ENCODE measurements at places on chromosomes 5 and 9. TPM values are rescaled to one million over a fixed set of nuclear protein-coding genes. Genes with fewer than 3 reads are reported as not detected.

DNA sequence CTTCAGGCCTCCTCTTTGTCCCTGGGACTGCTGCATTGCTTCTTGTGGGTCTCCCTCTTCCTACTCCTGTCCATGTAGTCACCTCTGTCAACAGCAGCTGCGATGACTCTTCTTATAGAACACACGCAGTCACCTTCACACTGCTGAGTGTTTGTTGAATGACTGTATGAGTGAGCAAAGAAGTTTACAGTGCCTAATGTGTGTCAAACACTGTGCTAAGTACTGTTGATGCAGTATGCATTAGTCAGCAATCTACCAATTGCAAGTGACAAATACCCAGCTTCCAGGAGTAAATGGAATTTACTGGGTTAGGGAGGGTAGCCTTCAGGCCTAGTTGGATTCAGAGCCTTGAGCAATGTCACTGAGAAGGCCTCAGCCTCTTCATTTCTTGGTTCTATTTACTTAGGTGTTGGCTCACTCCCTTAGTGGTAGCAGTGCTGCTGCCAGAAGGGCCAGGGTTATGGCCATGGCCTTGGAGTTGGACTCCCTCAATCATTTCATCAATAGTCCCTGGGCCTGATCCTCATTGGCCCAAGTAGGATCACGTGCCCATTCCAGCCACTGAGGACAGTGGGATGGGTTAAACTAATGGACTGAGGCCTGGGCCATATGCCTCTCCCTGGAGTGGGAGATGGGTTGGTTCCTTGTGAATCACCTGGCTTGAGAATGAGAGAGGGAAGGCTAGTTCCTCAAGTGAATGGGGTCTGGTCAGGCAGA is 93.5 kb downstream of the RGS3 start:
- no peak for DNase-seq

- no peak for DNase-seq
These were observed 38.7 kb downstream of the SLC28A3 start for GRCh38 chr9:84301851-84302250.

The GFI1B gene
- 0.26 TPM for total RNA-seq

DNA sequence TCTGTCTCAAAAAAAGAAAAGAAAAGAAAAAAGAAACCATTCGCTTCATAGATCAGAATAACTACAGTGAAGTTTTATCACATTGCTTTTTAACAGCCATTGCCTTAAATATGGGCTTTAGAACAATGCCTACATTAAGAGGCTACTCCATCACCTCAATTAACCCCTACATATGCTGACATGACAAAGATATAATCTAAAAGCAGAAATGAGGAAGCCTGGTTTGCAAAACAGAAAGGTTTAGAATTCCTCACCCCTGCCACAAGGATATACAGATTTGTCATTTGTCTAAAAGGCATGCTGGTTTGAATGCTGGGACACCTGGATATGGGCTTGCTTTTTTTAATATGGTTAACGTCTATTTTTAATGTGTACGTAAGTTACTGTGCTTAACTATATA is 1353.0 kb upstream of the C9orf72 start:
- DNase-seq = no peak

DNA sequence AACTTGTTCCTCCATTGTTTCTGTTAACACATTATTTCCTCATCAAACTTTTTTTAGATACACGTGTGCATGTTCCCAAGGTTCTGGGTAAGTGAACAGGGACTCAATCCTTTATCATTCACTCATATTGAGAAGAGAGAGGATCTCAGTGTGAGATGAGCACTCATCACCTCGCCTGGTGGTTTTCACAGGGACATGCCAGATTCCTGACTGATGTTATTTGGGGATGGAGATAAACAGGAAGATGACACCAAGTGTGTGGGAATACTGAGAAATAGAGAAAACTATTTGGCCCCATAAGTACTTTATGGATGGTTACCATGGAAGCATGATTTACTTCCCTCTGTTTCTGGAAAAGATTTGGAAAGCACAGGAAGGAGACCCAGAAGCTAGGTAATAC is 533.3 kb upstream of the DMAC1 start:
- no peak for DNase-seq

DNA sequence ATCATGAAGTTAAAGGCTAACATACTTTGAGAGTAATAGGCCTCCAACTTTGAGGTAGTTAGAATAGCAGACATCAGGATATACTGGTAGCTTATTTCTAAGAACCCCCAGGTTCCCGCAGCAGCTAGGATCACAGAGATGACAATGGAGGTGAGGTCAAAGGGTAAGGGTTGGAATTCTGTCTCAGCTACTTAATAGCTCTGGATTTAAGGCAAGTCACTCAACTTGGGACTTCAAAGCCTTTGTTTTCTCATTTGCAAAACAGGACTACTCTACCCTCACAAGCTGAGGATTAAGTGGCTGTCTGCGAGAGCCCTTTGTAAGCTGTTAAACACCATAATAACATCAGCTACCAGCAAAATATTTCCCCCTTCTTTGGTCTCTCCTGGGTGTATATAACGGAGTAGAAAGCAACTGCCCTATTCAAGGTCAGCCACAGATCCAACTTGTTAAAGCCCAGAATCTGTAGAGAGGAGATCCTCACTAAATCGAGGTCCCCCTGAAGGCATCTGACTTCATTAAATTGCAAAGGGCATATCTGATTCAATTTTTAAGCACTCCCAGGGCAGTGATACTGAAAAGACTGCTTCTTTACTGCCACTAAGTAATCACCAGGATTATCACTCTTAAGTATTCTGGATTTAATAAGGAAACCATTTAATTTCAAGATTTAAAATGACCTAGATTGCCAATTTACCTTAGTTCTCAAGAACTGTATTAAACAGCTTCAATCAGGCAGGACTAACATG is 104.7 kb downstream of the DCP2 start:
- DNase-seq = no peak

DNA sequence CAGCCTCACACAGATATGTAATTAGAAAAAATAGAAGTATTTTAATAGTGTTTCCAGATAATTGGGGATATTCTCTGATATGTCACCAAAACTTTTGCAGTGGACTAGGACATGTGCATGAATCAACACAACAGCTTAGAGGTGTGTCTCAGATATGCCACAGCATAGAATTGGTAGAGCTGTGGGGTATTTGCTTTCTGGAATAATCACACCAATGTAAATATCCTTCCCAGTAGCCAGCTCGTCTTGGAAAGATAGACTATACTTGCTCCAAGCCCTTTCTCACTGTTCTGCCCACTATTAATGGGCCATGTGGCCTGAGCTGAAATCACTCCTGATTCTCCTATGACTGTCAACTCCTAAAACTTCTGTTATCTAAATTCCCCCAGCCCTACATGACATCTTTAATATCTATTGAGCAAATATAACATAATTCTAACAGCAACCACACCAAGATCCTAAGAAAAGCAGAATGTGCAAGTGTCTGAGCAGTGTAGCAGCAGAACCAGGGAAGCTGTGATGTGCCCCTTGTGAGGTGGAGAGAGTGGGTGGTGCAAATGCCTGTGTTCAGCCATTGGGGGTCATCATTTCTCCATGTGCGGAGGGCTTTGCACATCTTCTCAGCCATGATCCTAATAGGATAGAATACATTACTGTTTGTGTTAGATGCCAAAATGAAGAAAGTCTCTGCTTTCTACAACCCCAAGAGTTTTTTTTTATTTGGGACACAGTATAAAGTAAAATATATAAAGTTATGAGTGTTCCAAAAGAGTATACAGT is 65.0 kb downstream of the MELK start:
- no peak for DNase-seq

The PCDHGA10 gene
- 12.3 TPM for total RNA-seq

The TRAF2 gene
- total RNA-seq = 7.9 TPM

GRCh38 chr5:169629847-169630548 is 7.1 kb upstream of the DOCK2 start:
- DNase-seq = no peak

The SLCO6A1 gene
- total RNA-seq = not detected

DNA sequence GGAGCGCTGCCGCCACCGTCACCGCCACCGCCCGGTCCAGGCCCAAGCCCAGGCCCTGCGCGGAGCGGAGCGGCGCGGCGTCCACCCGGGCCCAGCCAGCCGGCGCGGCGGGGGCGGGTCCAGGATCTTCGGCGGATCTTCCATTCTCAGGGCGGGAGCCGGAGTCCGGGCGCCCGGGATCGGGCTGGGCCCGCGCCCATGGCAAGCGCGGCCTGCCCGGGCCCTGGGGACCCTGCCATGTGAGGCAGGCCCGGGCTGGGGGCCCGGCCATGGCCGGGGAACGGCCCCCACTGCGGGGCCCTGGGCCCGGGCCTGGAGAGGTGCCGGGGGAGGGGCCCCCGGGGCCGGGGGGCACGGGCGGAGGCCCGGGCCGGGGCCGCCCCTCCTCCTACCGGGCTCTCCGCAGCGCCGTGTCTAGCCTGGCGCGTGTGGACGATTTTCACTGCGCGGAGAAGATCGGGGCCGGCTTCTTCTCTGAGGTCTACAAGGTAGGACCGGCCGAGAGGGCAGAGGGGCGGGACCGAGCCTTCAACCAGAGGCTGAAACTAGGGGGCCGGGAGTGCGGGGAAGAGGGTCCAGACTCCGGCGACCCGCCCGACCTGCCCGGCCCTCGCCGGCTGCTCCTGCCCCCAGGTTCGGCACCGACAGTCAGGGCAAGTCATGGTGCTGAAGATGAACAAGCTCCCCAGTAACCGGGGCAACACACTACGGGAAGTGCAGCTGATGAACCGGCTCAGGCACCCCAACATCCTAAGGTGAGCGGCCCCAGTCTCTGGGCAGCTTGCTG is 482 bp downstream of the TESK1 start:
- no peak for DNase-seq

The CARD6 gene
- total RNA-seq = 6.0 TPM

The DBH gene
- total RNA-seq = 0.79 TPM

The PRRT1B gene
- total RNA-seq = not detected

The PLPP7 gene
- 4.1 TPM for total RNA-seq

DNA sequence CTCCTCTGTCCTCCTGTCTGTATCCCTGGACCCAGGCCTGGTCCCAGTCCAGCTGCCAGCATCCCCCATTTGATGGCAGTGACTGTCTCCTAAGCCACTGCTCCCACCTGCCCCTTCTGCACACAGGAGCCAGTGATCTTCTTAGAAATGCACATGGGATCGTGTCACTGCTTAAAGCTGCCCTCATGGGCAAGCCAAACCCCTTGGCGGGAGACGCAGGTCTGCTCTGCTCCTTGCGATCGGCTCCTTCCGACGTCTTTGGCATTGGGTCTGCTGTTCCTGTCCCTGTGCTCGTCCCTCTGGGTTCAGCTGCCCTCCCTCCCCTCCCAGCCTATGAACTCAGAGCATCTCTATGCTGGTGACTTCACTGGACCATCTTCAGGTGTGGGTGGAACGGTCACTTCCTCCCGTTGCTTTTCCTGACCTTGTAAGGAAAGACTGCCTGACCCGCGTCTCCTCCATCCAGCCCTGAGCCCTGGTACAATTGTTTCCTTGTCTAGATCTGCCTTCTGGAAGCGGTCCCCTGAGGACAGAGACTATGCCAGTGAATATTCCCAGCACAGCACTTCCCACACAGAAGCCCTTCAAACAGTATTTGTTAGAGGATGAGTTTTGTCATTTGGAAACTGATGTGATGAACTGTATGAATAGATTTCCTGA is 116.5 kb downstream of the ZNF354C start:
- no peak for DNase-seq

DNA sequence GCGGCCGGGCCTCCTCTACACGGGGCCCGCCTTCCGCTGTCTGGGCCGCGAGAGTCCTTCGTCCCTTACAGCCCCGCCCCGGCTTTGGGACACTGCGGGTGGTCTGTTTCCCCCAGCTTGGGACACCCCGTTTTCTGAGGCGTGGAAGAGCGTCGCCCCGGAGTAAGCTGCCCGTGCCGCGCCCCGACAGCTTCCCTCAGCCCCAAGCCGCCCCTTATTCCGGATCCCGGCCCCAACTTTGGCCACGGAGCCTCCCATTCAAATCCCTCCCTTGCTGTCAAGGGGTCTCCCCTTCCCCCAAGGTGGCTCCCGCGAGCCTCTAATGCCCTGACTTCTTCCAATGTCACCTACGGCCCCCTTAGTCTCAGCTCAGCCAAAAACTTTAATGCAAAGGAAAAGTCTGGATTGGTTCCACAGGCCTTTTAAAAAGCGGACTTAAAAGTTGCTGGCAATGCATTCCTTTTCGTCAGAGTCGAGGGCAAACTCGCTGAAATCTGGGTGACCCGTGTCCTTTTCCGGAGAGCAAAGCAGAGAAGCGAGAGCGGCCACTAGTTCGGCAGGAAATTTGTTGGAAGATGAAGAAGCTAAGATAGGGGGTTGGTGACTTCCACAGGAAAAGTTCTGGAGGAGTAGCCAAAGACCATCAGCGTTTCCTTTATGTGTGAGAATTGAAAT is 19.8 kb downstream of the EXOSC2 start:
- no peak for DNase-seq

The SV2C gene
- 2.1 TPM for total RNA-seq

GRCh38 chr5:58524571-58524970 is 33.3 kb downstream of the GAPT start:
- DNase-seq = no peak

- DNase-seq = no peak
These were observed 422.5 kb downstream of the KDM4C start for GRCh38 chr9:7180247-7180646.

DNA sequence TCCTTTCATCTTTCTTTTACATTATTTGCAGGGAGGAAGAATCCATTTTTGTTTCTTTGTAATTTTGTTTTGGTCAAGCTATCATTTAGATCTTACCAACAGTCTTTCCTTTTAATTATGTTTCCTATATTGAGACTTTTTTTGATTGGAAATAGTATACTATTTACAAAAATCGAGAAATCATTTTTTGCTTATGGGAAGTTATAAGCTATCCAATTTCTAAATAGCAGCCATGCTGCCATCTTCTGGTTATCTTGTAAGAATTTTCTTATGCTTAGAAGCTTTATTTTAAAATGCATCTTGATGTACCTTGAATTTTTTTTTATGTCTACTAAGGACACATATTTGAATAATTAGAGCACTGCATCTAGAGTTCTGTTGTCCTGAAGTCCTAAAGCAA is 821.2 kb downstream of the PTPRD start:
- DNase-seq = no peak

GRCh38 chr9:98529841-98530240 is 178.9 kb downstream of the GABBR2 start:
- no peak for DNase-seq

The NUTM2G gene
- total RNA-seq = not detected

The RAI14 gene
- 83.9 TPM for total RNA-seq

DNA sequence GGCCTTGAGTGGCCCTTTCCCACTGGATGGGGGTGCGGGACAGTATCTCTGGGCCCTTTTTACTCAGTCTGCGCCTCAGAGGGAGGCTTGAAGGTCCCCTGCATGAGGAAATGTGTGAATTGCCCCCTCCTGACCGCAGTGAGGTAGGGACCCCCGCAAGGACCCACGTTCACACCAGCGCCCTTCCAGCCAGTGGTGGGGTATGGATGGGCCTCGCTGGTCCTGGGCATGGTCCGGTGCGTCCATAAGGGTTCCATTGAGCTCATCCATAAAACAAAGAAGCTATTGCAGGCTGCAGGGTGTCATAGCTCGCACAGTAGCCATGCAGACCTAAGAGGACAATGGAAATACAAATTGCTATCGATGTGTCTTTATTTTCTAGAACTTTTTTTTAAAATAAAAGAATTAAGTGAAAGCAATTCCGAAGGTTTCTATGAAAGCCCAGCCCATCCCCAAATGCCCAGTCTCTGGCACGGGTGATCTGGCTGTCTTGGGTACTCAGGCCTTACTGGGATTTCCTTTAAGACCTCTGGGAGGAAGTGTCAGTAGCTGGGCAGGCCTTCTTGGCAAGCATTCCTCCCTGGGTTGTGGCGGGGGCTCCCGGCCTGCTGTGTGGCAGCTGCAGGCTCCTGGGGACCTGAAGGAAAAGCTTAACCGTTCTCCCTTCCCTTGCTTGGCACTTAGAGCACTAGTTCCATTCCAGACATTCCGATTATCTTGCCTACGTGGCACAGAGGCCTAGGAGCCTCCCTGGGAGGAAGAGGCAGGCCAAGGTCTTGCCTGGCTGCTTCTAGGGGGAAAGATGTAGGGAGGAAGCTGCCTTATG is 1.5 kb upstream of the SEMA5A start:
- DNase-seq = no peak

The RANBP17 gene
- total RNA-seq = 96.5 TPM
